ENCODE measurements at places on chromosomes 3 and 15.

GRCh38 chr3:197424674-197425484 lies 126.5 kb upstream of the DLG1 start:
- DNase-seq, result no peak

GRCh38 chr3:38519651-38520050 lies 23.5 kb downstream of the EXOG start:
- DNase-seq, result no peak

DNA sequence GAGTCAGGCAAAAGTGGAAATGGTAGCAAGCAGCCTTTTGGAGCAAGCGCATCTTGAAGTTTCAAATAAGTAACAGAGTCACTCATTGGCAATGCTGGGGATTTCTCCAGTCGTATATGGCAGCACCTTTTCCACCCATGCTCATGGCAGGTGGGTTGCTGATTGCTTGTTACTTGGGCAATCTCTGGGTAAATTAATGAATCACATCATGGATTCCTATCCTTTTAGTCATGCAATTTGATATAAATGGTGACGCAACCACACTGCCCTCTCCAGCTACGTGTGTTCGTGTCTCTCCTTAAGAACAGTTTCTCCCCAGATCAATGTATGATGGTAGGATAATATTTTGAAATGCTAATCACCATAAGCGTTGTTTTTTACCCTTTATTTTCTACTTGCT lies 339.9 kb upstream of the KCNH8 start:
- DNase-seq, result no peak

GRCh38 chr3:98326945-98327344 lies 26.7 kb upstream of the OR5K4 start:
- DNase-seq, result no peak

DNA sequence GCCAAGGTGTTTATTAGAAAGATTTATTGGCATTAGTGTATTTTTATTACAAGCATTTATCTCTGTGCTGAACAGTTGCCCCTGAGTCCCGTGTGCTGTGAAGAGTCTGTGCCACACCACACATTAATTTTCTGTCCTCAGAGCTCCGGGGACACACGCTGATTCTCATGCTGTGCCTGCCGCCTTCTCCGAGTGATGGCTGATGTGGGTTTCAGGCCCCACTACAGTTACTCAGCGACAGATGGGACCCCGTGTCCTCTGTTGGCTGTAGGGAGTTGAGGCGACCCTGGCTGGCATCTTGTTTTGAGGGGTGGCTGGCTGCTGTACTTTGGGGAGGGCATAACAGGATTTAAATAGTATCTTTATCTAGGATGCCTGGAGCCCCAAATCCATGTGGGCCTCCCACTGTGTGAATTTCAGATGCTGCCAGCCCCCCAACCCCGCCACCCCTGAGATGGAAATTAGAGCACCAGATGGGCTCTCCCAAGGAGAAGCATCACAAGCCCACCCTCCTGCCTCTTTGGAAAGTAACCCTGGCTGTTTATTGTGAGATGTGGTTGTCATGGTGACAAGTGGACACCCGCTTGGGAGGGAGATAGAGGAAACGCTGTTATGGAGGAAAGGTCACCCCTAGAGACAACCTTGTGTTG lies 185.6 kb downstream of the APBA2 start:
- no peak for DNase-seq

- no peak for DNase-seq
Observed at GRCh38 chr3:43949594-43949993, 258.9 kb downstream of the ABHD5 start.

GRCh38 chr3:151387432-151387831 lies 2.9 kb upstream of the P2RY12 start:
- no peak for DNase-seq

- peak; percentile 92 for DNase-seq
Observed at GRCh38 chr3:71972031-71972430, 187.1 kb upstream of the PROK2 start.

DNA sequence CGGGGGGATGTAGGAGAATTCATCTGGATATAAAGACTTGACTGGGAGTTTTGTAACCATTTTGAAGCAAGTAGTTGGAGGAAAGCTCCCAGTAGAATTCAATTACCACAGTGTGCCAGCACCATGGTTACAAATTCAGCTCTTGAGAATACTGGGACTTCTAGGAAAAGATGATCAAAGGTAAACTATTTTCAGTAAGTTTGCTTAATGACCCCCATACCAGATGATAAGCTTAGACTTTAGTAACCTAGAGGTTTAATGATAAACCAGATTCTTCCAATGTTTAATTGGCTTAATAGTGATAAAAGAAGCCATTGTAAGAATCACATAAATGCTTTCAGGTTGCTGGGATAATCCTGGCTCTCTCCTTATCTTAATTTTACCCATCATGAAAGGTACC lies 22.3 kb downstream of the AP4E1 start:
- DNase-seq, result no peak

DNA sequence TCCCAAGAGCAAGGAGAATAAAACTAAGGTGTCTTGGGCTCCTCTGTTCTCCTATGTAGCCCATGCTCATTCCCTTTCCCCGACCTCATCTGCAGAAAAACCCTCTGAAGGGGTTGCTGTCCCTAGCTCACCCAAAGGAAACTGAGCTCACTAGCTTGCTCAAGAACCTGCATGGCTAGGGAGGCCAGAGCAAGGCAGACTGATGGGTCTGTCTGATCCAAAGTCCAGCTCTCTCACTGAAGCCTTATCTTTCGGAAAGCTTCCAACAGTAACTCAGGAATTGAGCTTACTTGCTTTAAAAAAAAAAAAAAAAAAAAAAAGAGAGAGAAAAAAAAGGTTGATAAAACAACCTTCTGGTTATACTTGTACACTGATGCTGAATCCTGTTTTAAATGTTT lies 141.4 kb upstream of the TOPAZ1 start:
- no peak for DNase-seq

GRCh38 chr3:136862617-136863322 lies 762 bp downstream of the NCK1 start:
- DNase-seq, result peak; percentile 77

DNA sequence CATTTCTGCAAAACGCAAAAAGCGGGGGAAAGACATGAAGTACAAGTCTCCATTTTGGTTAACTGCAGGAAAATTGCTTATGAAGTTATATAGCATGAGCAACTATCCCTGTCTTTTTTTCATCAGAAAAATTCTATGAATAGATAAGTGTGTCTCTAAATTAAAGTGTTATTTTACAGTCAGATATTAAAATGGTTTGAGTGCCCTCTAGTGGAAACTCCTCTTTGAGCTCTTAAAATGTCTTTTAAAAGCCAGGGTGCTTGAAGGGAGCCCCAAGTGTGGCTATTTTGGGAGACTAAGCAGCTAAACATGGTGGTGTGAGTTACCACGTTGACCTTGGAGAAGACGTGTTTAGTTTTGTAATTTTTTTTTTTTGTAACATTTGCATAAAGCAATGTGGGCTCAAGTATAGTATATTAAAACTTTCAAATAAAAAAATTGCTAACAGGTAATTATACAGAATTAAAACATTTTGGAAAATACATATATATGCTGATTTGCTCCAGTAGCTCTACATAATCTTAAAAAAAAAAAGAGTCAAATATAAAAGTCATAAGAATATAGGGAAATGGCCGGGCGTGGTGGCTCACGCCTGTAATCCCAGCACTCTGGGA lies 77.2 kb downstream of the PPP2R3A start:
- peak; percentile 41 for DNase-seq

DNA sequence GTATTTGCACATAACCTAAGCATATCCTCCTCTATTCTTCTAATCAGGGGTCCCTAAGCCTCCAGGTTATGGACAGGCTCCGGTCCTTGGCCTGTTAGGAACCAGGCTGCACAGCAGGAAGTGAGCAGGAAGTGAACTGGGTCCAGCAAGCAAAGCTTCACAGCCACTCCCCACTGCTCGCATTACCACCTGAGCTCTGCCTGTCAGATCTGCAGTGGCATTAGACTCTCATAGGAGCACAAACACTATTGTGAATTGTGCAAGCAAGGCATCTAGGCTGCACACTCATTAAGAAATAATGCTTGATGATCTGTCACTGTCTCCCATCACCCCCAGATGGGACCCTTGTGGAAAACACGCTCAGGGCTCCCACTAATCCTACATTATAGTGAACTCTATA lies 9.8 kb downstream of the MSL2 start:
- DNase-seq, result peak; percentile 35

DNA sequence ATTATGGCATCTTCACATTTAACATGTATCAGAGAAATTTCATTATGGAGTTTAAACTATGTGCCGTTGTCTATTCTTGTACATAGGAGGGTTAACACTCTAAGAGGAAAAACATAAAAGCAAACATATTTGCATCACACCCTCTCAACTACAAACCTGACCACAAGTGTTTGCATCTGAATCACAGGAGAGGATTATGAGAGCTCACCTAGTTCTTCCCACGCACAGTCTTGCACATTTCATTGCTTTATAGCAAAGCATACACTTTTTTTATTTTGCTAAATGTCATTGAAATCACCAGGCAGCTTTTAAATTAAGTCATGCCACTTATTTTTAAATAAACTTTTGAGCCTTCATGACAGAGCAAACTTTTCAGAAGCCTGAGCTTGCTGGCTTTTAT lies 12.5 kb downstream of the TRAT1 start:
- DNase-seq, result no peak

- DNase-seq, result no peak
Observed at GRCh38 chr15:47796830-47797229, 79.5 kb downstream of the SEMA6D start.

DNA sequence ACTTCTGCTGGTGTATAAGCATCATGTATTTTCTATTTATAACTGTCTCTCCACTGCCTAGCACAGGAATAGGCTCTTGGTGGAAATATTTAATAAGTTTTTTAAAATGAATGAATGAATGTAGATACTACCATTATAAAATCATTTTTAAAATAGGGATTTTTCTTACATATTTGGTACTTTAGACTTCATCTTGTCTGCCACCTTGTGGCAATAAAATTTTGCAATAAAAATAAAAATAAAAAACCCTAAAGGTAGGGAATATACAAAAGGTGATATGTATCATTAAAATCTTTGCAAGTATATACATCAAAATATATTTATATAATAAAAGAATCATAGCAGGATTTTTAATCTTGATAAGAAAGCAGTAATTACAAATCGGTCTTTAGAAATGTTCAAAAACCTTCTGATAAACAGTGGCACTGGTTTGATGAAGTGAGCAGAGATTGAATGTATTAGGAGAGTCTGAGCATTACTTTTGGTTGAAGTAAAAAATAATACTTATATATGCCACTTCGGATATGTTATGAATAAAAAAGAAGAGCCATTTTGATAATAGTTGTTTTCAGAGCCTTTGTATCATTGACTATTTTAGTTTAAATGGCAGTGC lies 95.2 kb downstream of the SPATA16 start:
- no peak for DNase-seq

DNA sequence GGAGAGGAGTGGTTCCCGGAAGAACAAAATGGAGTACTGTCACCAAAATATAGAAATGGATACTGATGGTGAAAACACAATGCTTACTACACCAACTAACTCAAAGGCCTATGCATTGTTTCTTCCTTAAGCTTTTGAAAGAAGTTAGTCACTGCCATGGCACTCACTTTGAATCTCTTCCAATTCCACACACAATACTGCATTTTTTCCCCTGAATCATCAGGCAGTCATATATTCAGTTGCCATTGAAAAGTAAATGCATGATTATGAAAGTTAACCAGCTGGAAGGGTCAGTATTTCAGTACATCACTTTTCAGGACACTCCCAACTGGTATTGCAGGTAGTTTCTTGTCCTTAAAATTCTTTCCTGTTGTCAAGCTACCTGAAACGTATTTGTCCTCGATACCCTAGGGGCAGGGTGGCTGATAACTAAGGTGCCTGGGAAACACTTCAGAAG lies 9.0 kb upstream of the LRRFIP2 start:
- DNase-seq, result peak; percentile 98

- no peak for DNase-seq
Observed at GRCh38 chr3:176692966-176693785, 504.1 kb downstream of the TBL1XR1 start.

DNA sequence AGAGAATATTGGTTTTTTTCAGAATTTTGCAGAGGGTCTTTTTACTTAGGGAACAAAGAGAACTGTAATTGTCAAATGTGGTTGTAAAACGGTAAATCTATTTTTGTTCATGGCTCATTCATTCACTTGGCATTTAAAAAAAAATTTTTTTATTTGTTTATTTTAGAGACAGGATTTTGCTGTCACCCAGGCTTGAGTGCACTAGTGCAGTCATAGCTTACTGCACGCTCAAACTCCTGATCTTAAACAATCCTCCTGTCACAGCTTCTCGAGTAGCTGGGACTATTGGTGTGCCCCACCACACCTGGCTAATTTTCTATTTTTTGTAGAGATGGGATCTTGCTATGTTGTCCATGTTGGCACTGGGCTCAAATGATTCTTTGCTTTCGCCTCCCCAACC lies 301.8 kb downstream of the LPP start:
- DNase-seq, result no peak

DNA sequence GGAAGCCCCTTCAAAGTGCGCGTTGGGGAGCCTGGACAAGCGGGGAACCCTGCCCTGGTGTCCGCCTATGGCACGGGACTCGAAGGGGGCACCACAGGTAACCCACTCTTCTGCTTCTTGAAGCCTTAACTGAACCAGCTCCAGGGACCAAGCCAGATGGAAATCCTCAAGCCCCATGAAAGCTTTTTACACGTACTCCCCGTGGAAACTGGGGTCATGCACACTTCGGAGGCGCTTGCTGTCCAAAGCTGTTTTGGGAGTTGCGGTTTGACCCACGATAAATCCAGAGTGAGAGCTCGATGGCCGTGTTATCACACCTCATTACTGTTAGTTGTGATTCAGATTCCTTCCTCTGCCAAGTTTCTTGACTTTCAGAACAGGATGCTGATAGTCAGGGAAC lies 47.5 kb downstream of the DNASE1L3 start:
- DNase-seq, result no peak

DNA sequence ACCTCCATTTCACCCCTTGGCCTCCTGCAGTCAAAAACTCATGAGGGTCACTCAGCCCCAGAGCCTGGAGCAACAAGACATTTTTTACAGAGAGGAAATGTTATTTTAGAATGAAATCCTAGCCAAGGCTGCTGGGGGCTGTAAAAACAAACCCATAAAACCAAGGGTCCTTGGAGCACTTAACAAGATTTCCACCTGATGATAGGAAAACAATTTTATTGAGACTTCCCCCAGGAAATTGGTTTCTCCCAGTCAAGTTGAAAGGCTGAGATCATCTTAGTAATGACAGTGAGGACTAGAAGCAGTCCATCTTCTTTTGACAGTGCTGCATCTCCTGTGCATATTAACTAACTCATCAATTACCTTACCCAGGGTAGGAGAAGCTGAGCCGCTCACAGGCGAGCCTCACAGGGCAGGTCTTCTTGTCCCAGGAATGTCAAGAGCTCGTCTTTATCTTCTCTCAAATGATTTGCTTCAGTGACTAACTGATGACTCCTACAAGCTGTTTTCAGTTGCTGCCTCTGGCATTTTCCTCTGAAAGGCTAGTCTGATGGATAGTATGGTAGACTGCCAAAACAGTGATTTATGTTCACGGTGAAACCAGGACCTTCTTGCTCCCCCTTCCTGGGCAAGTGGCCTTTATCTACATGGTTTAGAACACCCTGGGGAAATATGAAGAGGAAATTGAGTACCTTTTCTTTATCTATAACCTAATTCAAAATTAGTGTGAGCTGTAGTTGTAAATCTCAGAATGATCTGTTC lies 34.6 kb upstream of the AEN start:
- DNase-seq, result peak; percentile 58

All from mammary epithelial cell (primary cell).